Cardiac muscle cell (in vitro differentiated cells and primary cell): ENCODE measurements at places on chromosomes 3 and 15.

DNA sequence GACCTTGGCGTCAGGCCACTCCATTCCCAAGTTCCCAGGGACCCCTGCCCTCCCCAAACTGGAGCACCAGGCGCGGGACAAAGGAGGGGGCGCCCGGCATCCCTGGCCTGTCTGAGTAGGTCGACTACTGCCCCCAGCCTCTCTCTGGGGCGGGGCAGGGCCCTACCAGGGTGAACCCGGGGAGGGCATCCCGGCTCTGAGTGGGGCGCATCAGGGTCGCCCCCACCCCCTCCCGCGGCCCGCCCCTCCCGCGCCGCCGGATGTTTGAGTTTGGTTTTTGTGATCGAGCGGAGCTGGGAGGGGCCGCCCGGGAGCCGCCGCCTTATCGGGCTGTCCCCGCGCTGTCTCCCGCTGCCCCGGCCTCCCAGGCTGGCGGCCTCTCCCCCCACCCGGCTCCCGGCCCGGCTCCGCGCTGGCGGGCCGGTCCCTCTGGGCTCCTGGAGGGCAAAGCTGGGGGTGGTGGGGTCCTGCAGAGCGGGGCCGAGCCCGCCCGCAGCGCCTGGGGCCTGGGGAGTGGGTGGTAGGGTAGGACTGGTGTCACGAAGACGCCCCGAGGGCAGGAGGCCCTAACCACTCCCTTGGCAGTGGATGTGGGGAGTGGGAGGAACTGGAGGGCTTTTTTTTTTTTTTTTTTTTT is 47.2 kb upstream of the SMAD6 start:
- peak; percentile 39 for DNase-seq

DNA sequence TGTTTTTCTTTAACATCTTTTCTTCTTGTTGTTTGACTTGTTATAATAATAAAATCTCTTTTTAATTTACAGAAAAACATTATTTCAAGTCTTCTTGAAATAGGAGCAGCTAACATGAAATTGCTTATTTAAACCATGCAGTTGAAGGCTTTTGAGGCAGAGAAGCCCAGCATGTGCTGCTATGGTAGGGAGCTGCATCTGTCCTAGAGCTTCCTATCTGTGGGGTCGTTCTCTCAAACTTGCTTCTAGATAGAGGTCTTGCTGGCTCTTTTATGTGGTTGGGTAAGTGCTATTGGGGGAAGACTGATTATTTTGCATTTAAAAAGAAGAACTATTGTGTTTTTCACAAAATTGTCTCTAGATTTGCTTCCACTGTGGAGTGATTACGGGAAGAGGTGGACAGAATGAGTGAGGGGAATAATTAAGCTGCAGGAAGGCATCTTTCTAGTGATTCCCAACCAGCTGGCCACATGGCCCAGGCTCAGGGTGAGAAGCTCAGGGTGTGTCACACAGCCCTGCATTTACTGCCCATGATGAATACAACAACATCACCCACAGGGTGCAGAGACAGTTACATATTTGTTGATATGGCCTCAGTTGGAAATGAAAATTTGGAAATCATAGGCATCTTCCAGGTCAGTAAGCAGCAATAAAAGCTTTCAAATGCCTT is 98.7 kb downstream of the CHST2 start:
- DNase-seq = no peak

GRCh38 chr3:133865136-133865855 is 30.4 kb downstream of the RAB6B start:
- no peak for DNase-seq

DNA sequence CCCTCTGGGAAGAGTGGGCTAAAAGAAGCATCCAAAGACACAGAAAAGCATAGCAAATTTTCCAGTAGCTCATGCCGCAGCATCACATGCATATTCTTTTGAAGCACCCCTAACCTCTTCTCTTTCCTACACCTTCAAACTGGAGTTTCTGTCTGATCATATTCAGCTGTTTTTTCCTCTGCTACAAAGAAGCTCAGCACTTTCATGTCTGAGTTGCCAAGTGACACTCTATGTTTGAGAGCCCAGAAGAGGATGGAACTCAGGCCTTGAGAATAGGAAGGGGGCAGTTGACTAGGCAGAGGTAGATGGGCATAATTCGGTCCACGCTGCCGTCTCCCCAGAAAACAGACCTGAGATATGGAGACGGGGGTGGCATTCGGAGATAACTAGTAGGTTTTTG is 489.6 kb upstream of the NR2F2 start:
- no peak for DNase-seq

DNA sequence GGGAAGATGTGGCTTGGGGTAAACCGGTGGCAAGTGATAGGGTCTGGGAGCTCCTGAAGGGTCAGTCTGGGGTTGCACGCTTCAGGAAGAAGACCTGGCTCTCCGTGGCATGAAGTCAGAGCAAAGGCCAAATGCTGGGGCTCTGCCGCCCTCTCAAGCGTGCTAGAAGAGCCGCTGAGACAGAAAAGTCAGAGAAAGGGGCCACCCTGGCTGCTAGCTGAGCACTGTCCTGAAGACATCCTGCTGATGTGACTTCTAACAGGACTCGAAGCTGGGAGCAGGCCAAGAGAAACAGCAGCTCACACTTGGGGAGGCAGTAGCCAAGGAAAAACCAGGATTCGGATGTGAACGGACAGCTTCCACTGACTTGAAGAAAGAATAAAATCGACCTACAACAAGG is 270.4 kb downstream of the OCA2 start:
- no peak for DNase-seq

DNA sequence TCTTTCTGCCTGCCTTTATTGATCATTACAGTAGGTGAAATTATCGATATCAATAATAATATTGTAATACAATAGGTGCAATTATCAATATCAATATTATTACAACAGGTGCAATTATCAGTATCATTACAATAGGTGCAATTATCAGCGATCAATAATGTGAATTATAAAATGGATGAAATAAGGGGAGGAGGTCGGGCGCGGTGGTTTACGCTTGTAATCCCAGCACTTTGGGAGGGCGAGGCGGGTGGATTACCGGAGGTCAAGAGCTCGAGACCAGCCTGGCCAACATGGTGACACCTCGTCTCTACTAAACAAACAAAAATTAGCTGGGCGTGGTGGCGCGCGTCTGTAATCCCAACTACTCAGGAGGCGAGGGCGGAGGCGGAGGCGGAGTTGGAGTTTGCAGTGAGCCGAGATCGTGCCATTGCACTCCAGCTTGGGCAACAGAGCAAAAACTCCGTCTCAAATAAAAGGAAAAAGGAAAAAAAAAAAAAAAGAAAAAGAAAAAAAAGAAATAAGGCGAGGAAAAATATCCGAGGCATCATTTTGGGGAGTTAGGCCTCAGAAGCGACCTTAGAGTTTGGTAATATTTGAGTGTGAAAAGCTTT is 611 bp upstream of the BNIP2 start:
- DNase-seq = peak; percentile 73

GRCh38 chr3:113436809-113437208 is 4.5 kb downstream of the CFAP44 start:
- no peak for DNase-seq

- DNase-seq = peak; percentile 78
Observed at GRCh38 chr15:82045179-82045891, 483 bp downstream of the MEX3B start.

DNA sequence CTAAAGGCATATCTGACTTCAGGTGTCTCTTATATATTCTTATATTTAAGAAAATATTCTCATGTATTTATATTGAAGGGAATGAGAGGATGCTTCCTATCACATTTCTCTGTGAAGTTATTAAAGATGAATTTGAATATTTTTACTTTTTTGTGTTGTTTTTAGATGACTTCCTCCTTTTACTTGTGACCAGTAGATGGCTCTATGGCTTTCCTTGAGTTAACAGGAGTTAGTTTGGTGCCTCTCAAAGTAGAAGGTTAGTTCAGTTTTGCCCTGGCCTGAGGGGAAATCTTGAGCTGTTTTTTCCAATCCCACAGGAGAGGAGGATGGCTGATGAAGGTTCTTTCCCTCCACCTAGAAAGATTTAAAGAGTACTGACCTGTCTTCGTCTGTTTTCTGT is 80.7 kb downstream of the SQOR start:
- DNase-seq = no peak

DNA sequence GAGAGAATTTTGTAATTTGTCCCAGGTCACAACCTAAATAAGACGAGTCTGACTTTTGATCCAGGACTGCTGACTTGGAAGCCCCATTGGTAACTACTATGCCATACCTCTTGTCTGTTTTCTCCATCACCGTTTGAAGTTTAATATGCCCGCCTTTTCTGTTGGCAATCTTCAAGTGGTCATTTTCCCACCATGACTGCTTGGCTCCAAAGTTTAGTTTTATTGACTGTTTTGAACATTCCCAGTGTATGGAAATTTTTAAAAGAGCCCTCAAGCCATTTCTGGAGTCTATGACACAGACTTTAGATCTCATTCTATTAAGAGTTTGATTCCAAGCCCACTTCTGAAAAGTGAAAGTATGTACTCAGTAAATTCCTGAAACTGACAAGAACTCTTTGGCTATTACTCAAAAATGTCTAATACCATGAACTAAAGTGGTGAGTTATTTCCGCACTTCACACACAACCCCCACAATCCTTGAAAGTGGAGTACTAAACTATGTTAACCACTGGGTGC is 136.7 kb upstream of the ADAMTS9 start:
- DNase-seq = no peak

GRCh38 chr3:42530073-42530472 is 27.6 kb downstream of the VIPR1 start:
- no peak for DNase-seq

DNA sequence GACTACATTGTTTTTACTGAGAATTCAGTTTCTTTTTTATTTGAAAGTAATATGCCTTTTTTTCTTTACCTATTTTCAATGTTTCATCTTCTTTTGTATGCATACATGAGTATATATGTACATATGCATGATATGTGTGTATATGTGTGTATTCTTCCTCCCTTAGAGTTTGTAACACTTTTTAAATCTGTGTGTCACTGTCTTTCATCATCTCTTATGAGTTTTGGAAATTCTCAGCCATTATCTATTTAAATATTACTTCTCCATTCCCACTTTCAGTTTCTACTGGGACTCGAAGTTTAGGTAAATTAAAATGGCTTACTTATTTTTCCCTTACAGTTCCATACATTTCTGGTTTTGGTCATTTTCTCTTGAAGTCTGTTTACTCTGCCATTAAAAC is 754.1 kb downstream of the GRM7 start:
- no peak for DNase-seq

- DNase-seq = no peak
Observed at GRCh38 chr15:65354835-65355172, 23.0 kb downstream of the IGDCC3 start.

DNA sequence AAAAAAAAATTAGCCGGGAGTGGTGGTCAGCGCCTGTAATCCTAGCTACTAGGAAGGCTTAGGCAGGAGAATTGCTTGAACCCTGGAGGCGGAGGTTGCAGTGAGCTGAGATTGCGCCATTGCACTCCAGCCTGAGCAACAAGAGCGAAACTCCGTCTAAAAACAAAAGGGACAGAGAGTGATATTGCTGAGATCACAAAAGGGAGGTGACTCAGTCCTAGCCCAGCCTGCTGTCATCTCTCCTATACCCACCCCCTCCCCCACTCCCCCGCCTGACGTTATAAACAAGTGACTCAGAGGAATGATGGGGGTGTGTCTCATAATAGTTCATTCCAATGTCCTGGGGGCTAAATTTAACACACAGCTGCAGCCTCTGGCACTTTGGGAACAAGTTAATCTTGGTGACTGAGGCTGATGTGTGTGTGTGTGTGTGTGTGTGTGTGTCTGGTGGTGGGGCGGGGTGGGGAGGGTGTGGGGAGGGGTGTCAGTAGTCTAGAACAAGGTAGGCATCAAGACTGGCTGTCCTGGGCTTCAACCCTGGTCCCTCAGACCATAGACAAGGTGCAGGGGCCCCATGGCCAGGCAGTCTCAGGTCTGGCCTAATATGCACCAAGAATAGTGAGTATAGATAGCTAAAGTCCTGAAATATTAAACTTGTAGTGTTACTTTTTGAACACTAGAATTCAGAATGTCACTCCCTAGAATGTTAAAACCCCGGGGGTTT is 1.3 kb upstream of the KLHL40 start:
- DNase-seq = peak; percentile 92

DNA sequence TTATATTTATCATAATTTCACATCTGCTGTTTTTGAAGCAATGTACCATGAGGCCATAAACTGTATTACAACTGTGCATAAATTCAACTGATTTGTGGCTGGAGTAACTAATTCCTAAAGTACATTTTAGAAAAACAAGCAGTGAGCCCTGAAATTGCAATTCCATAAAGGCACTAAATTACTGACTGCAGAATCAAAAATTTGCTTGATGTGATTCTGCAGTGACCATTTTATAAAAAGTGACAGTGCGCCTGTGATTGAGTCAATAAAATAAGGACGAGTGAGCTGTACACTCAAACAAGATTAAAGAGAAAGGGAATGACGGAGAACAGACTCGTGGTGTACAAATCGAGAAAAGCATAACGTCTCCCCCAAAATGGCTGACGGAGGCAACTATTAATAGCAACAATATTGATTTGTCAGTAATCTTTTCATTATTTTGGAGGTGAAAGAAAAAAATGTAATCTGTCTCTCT is 121.4 kb upstream of the MEIS2 start:
- no peak for DNase-seq

DNA sequence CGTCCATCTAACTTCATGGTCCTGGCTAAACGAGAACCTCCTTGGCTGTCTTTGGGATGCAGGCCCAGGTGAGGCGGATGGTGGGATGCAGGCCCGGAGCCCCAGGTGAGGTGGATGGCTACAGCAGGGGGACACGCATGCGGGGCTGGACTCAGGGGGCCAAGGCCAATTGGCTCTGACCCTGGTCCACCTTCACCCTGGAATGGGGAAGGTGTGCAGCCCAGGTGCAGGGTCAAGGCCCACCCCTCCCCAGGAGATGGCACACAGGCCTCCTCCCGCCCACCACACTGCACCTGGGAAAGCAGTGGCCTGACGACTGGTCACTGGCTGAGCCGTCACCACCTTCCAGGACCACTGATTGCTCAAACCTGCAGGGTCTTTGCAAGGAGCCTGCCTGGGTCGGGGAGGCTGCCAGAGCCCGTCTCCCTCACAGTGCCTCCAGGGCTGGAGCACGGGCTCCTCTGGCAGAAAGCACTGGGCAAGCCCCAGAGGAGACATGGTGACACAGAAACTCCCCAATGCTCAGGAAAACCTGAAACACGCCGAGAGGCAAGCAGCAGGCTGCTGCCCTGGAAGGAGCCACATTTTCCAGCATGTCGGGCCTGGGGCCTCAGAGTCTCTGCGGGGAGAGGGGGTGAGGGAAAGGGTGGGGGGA is 159.6 kb downstream of the LRRK1 start:
- DNase-seq = no peak

GRCh38 chr15:87924433-87924832 is 332.1 kb downstream of the NTRK3 start:
- no peak for DNase-seq

DNA sequence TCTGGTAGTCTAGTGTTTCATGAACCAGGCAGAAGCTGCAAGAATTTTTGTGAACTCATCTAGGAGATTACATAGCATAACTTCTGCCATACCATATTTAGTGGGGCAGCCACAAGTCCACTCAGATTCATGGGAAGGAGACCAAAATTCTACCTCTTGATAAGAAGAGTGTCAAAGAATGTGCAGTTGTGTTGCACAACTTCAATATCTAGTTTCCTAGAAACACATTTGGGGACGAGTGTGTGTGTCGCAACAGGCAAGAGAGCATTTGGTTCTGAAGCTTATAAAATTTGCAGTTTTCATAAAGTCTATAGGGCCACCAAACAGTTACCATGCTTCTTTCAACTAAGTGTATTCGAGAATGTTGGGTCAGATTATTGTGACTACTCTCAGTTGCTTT is 115.3 kb downstream of the KCNH8 start:
- no peak for DNase-seq
